ENCODE measurements at places on chromosomes 5 and 9.

DNA sequence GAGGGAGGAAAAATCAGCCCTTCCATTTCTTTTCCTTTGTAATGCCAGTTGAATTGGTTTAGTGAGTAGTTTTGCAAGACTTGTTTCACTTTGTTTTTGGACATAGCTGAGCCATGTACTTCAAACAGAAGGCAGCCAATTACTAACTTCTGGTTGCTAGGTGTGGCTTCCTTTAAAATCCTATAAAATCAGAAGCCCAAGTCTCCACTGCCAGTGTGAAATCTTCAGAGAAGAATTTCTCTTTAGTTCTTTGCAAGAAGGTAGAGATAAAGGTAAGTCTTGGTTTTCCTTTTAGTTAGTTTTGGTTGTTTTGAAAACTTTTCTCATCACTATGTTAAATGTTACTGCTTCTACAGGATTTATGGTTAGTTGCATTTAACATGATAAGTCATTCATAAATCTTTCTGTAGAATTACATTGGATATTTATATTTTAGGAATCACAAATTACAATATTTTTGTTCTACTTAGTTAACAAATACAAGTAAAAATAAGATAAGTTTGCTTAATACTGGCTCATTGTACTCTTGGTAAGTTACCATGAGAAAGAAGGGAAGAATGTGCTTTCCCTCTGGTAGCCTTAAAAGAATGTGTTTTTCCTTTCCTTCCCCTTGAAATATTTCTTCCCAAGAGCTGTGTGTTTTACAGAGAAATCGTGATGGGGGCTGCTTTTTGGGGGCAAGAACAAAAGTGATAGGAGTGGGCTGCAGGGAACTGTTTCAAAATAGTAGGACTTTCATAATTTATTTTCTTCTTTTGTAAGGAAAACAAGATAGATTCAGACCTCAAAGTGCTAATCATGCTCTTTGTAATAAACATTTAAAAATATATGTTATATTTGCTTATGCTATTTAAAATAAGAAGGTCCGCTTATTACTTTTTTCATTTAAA, at the start of gene ANXA1:
Gene ANXA1 (plus strand): TSS at position 213 of the 890 bp plus-strand sequence. CDS start 6,671 bp downstream, outside the sequence.
- peak; percentile 87 for DNase-seq

DNA sequence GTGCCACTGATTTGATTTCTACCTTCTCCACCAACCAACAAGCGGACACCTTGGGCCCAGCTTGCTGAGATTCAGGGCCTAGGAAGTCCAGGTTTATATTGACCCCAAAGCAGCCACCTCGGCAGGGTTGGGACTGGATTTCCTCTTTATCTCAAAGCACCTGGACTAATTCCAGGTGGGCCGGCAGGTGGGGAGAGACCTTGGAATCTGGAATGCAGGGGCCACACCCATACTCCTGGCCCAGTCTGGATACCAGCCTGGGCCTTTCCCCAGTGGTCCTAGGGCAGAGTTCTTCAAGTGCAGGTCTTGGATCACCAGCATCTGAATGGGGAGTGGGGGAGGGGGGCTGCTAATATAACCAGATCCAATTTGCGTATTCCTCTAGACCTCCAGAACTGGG, 93.1 kb downstream of the PCDH1 start:
- no peak for DNase-seq

GRCh38 chr5:56506211-56506965, 273.3 kb upstream of the ANKRD55 start:
- DNase-seq = no peak

GRCh38 chr9:20636888-20637440, 14.7 kb upstream of the MLLT3 start:
- no peak for DNase-seq

DNA sequence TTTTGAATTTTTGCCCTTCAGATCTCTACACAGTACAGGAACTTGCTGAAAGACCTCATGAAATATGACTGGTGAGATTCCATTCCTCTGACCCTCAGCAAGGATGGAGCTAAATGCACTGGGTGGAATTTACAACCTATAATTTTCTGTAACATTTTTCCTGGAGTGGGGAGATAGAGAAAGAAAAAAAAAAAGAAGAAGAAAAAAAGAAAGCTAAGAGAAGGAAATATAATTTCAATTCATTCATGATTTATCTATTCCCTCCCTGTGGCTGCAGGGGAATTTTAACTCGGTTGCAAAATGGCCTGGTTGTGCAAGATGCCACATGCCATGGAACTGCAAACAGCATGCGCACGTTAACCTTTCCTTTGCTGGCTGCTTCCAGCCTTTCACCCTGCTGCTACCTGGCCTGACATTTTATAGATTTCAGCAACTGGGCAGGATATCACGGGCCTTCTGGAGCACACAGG, 155.4 kb downstream of the FSTL4 start:
- DNase-seq = peak; percentile 72

DNA sequence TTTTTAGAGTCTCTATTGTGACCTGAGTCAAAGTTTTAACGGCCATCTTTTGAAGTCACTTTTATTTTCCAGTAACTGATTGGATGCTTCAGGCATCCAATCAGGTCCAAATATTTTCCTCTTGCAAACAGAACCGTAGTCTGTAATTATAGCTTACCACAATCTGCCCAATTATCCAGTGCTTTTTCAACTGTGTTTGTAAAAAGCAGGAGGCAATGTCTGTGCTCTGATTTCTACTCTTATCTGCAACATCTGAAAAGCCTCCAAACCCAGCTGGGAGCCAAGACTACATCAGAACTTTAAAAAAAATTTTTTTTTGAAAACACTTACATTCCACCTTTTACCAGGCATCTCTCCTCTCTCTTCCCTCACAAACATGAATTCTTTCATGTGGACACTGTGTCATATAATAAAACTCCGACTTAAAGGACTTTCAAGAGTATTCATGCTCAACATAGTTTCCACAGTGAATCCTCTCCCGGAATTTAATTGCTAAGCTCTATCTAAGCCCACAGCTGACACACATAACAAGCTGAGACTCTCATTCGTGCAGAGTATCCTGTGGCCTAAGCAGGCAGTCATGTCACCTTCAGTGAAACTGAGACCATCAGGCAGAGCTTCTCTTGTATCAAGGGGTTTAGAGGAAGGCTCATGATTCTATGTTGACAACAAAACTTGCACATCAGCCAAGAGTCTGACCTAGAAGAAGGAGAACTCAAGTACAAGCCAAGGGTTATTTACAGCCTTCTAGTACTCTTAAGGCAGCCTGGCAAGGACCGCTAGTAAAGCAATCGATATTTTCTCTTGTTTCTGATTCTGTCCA, 272.7 kb downstream of the TLE1 start:
- DNase-seq = no peak

GRCh38 chr5:109614301-109614700, 75.4 kb upstream of the MAN2A1 start:
- DNase-seq = no peak

GRCh38 chr5:149283626-149284480, 12.2 kb downstream of the AFAP1L1 start:
- no peak for DNase-seq

DNA sequence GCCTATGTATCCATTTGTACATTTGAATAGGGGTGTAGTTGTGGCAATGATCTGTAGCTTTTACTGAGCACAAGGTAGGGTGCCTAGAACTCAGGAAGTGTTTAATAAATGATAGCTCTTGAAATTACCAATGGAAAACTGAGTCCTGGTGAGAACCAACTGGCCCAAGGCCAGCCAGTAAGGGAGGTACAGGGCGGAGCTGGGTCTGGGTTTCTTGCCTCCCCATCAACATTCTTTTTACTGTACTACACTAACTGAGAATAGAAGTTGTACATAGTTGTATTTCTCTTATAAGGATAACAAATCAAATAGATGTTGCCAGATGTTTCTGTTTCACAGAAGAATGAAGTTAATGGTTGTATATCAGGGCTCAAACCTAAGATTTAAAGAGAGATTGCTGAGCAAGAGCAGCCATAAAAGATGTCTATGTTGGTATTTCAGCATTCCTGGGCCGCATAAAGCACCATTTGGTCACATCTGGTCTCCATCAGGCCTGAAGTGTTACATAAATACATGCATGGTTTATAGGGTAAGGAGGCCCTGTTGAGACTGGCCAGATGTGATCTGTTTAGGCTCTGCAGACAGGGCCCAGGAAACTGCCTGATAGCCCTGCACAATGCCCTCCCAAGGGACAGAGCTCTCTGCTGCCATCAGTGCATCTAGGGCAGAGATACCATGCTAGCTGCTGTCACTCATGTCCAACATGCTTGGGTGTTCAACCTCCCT, 210.5 kb downstream of the NXNL2 start:
- no peak for DNase-seq

DNA sequence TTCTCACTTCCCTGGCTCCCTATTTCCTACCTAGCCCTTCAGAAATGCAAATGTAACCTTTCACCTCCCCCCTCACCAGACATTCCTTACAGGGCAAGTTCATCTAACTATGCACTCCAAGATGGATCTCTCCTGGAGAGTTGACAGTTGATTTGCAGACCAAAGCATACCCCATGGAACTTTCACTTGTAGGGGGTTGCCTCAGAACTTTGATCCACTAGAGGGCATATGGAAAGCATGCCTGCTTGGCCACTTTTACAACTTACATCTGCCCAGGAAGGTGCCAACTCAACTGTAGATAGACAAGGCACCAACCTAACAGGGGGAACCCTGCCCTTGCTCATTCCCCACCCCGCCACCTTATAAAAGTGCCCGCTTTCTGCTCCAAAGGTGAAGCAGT, 187.8 kb downstream of the NXNL2 start:
- DNase-seq = peak; percentile 13

DNA sequence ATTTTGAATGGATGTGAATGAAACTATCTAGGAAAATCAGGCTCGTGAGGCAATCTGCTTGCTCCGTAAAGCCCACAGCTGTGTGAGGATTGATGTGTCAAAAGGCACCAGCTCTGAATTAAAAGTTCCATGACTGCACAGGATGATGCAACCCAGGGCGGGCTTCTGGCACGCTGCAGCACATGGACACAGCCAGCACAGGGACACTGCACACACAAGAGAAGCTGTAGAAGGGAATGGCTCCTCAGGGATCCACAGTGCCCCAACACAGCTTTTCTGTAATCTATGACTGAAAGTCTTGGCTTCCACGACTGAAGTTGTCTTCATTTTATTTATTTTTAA, 151.0 kb downstream of the GCNT1 start:
- DNase-seq = peak; percentile 83

DNA sequence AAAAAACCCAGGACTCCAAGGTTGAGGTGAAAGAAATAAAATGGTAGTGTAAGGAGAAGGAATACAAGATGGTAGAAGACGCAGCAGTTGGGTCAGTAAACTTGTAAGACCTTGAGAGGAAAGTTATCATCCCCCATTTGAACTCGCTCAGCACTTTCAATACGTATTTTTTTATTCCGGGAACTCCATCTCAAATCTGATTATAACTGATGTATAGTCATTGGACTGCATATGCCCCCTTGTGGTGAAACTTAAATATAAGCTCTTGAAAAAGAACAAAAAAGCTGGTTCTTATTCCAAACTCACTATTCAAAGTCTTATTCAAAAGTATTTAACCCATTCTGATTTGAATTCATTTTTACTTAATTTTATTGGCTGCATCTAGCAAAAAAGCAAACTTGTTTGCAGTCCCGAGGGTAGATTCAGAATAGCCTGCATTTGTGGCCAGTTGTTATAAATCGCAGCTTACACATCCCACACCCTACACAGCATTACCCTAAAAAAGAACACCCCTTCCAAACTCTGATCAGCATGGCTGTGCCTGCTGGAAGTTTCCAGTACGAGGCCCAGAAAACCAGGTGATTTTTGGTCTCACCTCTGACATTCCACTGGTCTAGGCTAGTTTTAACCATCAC, 118.0 kb downstream of the ESM1 start:
- DNase-seq = peak; percentile 37

GRCh38 chr9:95780751-95781150, 94.7 kb upstream of the ERCC6L2 start:
- no peak for DNase-seq

GRCh38 chr5:136811551-136811950, 446.2 kb upstream of the TRPC7 start:
- no peak for DNase-seq

Data from suppressor macrophage (primary cell).